KG1 (cell line): ENCODE measurements at places on chromosomes 3 and 15.
A peak's percentile ranks its signal among the peaks of the same experiment; 100 is the strongest.

DNA sequence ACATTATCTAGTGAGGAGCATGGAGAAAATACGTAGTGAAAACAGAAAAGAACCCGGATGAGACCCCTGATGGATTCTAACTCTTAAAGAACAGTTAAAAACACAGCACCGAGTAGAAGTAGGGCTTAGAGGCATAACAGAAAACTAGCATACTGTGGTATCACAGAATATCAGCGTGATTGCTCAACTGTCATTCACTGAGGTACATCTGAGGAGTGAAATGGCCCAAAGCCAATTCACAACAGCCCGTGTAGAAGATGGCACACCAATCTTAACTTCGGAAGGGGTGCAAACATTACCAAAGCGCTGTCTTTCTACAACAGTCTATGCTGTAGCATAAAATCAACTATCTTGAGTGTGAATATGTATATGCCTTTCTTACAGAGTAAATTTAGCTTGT lies 1.8 kb downstream of the CLASP2 start:
- no peak for DNase-seq

DNA sequence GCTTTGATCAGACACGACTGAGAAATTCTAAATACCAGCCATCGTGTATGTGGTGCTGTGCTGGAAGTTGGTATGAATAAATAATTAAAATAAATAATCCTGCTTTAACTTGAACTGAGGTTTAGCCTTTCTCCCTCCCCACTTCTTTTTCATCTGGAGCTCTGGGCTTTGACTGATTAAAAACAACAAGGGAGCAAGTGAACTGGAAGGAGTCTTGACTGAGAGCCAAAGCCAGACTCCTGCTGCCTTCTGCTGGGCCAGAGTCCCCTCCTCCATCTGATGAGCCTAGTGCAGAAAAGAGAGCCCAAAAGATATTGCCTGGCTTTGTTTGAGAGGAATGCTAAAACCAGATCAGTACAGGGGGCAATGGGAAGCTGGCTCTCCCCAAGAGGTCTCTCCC lies 96.0 kb downstream of the CCNL1 start:
- no peak for DNase-seq

DNA sequence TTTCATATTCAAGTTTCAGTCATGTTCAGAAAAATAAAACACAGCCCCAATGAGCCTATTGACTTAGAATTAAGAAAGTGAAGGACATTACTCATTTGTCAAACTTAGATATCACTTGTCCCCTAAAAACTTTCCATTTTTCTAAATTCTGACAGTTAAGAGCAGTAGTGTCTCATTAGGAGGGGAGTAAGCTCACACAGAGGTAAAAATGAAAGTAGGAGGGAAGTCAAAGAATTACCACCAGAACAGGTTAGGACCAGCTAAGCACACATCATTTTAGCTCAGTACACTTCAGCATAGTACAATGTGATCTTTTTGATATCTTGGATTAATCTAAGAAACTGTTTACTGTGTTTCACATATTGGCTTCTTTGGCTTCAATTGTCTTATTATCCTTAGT lies 64.3 kb downstream of the OSTN start:
- no peak for DNase-seq

DNA sequence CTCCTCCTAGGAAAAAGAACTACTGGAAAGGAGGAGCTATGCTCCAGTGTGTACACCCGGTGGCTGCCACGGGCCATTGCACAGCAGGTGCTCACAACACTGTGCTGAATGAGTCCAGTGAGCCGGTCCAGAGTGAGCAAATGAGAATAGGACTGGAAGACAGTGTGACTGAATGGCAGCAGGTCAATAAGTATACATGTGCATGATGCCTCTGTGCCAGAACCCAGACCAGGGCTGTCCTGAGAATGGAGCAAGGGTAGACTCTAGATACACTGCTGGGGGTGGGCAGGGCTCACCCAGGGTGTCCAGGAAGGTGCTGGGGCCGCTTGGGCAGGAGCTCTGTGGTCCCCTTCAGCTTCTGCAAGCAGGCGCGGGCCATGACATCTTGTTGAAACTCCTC lies 8.3 kb downstream of the POLG start:
- DNase-seq = no peak

DNA sequence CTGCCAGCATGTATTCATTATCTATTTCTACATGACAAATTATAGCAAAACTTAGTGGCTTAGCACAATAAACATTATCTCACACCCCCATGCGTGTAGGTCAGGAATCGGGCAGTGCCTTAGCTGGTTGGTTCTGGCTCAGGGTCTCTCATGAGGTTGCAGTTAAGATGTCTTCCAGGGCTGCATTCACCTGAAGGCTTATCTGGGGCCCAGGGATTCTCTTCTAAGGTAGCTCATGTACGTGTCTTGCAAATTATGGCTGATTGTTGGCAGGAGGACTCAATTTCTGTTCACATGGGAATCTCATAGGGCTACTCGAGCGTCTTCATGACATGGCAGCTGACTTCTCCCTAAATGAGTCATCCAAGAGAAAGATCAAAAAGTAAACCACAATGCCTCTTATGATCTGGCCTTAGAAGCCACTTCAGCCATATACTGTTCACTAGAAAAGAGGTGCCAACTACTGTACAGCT lies 42.9 kb upstream of the TSC22D2 start:
- no peak for DNase-seq

DNA sequence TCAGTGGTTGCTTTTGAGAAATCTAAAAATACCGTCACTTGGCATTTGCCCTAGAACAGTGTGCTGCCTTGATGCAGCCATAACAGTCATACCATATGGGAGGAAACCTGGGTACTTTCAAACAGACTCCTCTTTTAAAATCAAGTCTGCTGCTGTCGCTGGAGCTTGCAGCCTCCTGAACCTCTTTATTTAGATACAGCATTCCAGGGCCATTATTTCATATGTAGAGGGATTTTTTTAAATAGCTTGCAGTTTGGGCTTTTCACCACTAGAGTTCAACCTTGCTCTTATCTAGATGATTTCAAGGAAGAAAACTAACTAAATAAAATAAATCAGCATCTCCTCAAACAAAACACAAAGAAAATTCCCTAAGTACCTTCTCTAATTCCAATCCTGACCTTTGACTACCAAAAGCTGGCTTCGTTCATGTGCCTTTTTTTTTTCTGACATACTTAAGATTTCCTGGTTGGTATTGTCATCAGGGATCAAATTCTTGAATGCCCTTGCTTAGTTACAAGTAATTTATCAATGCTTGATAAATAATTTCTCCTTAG lies 111.6 kb downstream of the KBTBD8 start:
- no peak for DNase-seq

- no peak for DNase-seq
Measured at GRCh38 chr15:97866959-97867358, 93.5 kb upstream of the ARRDC4 start.

GRCh38 chr15:25705433-25706115 lies 157.6 kb downstream of the ATP10A start:
- no peak for DNase-seq

GRCh38 chr15:75677465-75678323 lies 30.0 kb downstream of the SNX33 start:
- no peak for DNase-seq

GRCh38 chr15:51883271-51883837 lies 53.9 kb downstream of the TMOD3 start:
- no peak for DNase-seq

DNA sequence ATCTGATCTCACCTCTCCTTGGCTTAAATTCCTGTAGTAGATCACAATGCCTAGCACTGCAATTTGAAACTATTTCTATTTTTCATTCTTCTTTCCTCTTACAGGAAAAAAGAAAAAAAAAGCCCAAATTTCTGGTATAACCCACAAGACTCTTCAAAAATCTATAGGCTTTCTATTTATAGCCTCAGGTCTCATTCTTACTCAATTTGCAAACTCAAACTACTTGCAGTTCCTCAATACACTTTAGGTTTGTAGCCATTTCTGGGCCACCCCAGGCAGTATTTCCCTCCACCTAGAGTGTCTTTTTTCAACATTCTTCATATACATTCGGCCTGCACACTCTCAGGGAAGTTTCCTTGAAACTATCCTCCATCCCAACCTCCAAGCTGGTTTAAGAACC lies 169.0 kb downstream of the TBC1D5 start:
- DNase-seq = peak; percentile 7

DNA sequence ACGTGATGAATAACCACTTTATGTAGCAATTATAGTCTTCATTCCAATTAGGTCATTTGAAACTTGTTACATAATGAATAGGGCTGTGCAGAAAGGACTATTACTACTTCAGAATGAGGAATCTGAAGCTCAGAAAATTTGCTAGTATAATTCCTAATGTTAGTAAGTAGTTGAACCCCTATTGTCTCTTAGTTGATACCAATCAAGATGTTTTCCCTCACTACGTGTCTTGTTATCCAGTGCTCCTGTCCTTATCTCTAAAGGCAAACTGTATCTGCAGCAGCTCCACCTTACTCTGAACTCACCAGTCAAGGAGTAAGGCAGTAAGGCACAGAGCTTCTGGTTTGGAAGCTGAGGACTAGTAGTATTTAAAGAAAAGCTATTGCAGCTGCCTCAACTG lies 32.0 kb downstream of the RAB11A start:
- no peak for DNase-seq

DNA sequence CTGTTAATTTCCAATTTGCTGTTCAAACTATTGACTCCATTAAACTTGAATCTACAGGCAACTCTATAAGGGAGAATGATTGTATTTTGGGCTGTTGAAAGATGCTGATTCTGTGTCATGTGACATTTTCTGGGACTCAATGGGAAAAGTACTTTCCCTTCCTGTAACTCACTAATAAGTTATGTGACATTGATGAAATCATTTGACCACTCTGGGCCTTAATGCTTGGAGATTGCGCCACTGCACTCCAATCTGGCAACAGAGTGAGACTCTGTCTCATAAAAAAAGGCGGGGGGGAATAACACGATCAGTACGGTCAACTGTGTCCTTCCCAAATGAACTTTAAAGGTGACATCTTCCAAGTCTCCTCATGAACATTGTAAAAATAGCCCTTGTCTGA lies 215.2 kb upstream of the SGO1 start:
- no peak for DNase-seq

DNA sequence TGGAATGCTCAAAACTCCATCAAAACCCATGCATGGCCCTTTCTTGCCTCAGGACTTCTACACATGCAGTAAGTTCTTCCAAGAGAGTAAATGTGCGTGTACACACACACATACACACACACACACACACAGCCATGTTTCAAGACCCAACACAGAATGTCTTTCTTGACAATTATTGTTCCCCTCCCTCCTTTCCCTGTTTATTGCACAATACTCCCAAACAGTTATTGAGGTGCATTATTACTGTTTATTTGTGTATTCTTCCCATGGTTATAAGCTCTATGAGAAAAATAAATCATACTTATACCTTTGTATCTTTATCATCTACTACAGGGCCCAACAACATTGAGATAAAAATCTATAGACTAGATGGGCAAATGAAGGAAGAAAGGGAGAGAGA lies 523.8 kb upstream of the NAALADL2 start:
- no peak for DNase-seq

- DNase-seq = no peak
Measured at GRCh38 chr3:61853912-61854311, 292.5 kb downstream of the PTPRG start.

DNA sequence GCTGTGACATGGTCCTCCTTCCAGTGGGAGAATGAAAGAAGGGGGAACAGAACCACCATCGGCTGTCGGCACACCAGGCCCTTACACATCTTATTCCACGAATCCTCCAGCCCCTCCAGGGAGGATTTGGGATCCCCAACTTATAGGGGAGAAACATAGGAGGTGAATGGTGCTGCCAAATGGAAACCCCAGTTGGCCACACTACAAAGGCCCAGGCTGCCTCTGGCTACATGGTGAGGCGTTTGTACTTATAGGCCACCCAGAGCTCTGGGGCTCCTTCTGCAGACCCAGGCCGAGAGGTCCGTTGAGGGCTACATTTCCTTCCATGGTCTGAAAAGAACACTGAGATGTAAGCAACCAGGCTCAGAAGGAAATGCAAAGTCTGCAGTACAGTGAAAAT lies 12.0 kb downstream of the AMOTL2 start:
- DNase-seq = no peak

GRCh38 chr3:81955878-81956277 lies 194.4 kb upstream of the GBE1 start:
- no peak for DNase-seq

GRCh38 chr15:90228960-90229359 lies 4.8 kb downstream of the CIB1 start:
- DNase-seq = no peak

GRCh38 chr15:69388260-69388705 lies 25.9 kb upstream of the KIF23 start:
- DNase-seq = no peak

DNA sequence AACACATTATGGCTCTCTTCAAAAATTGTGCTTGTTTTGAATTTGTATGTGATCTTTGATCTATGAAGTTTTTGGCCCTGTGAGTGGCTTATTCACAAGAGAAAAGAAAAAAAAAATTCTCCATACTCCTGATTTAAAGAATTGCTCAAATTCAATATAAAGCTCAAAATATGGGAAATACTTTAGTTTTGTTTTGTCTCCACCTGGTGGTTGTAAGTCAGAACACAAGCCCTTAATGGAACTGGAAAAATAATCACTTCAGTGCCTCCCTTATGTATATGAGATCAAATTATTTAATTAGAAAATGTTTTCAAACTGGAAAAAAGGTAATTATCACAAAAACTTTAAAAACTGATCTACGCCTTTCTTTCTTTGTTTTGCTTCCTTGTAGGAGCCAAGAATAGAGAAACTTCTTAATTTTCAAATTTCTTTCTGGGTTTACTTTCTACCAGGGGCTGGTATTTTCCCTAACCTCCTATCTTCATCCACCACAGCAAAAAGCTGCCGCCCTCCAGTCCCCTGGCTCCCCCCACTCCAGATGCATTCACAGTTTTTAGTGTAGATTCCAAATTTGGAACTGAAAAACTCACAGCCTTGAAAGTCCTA lies 50.6 kb downstream of the SERP1 start:
- no peak for DNase-seq

DNA sequence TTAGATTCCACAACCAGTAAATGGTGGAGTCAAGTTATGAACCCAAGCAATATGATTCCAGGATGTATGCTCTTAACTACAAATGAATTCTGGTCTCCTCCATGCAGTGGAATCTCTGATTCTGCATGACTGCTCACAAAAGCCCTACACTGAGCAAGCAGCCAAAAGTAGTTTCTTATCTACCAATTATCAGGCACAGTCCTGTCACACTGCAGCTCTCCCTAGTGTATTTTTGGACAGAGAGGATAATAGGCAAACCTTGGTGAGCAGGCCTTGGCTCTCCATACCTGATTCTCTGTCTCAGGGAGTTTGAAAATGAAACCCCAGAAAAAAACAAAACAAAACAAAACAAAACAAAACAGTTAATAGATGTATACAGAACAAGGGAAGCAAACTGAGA lies 3.5 kb upstream of the SSR3 start:
- no peak for DNase-seq

GRCh38 chr15:74781431-74782258 lies at the start of gene CSK:
CSK (plus strand) TSS chr15:74782080; CDS start chr15:74798298, 16,218 bp downstream.
- peak; percentile 53 for DNase-seq

- DNase-seq = no peak
Measured at GRCh38 chr3:151859905-151860304, 13.5 kb upstream of the SUCNR1 start.

DNA sequence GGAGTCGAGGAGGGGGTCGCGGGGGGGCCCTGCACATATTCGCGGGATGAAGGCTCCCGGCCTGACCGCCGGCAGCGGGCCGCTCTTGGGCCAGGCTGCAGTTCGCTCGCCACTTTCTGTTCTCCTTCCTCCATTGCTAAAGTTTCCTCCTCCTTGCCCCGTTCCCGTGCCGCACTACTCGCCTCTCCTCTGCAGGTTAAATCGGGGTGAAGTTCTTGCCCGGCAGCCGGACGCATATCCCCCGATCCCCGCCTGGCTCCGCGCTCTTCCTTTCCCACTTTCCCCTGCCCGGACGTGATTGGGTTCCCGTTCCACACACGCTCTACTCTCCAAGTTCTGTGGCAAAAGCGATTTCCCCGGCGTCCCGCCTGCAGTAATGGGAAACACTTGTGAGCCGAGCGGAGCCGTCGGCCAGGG lies 556 bp downstream of the CRYBG3 start:
- DNase-seq = no peak
